Head of caudate nucleus (tissue), 42 donors: ENCODE measurements at places on chromosomes 7 and 10.
A peak's percentile ranks its signal among the peaks of the same experiment; 100 is the strongest.

- DNase-seq, result no peak
Observed at GRCh38 chr7:6567886-6568285, 9.4 kb upstream of the ZDHHC4 start.

DNA sequence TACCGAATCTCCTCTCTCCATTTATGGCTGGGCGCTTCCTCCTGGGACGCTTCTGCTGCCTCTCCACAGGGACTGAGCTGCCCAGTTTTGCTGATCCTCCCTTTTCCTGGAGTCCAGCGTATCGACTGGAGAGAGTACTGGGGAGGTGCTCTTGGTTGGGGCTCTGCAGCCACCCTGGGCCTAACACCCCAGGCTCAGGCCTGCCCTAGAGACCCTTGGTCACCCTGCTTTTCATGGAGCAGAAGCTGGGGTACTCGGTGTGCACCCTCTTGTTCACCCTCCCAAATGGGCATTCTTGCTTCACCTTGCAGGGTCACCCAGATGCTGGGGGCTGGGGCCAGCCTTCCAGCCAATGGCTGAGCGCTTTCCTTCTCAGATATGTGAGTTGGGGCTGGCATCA lies 88.8 kb upstream of the RET start:
- DNase-seq, result no peak

DNA sequence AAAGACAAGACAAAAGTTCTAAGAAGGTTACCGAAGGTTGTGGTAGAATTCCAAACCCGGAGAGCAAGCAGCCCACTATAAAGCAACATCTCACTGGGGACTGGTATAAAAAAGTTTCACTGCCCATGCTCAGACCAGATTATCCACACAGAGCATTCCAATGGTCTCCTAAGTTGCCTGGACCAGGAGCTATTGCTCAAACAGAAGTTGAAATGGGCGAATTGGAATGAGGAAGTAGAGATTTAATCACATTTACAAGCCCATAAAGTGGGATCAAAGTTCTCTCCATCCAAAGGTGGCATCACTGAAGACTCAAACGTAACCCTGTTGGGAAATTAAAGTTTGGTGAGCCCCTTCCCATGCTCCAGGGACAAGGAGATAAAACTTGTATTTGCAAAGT lies 19.8 kb downstream of the OR2F1 start:
- no peak for DNase-seq

GRCh38 chr10:69048103-69048502 lies 39.8 kb upstream of the SRGN start:
- DNase-seq, result peak; percentile 40

GRCh38 chr10:4765428-4765827 lies 60.6 kb upstream of the AKR1E2 start:
- no peak for DNase-seq

DNA sequence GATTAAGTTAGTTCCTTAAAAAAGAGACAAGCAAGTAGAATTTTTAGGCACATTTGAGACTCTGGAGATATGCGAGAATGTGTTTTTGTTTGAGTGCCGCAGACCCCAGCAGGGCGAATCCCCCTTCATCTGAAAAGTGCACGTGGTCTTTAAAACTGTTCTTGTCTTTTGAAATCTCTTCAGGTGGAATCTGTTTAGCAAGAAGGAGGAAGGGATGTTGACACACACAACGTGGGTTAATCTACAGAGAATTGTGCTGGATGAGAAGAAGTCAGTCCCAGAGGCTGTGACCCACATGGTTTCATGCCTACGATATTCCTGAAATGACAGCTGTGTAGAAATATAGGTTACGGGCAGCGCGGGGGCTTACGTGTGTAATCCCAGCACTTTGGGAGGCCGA lies 27.1 kb upstream of the ZFAND2A start:
- no peak for DNase-seq

- DNase-seq, result no peak
Observed at GRCh38 chr10:101027106-101027720, 3.7 kb downstream of the PDZD7 start.
